ENCODE measurements at places on chromosomes 12 and 14.

- DNase-seq, result no peak
Measured at GRCh38 chr14:100547633-100548294, 39.5 kb downstream of the BEGAIN start.

GRCh38 chr12:120710805-120711296 lies 593 bp downstream of the UNC119B start:
- no peak for DNase-seq

DNA sequence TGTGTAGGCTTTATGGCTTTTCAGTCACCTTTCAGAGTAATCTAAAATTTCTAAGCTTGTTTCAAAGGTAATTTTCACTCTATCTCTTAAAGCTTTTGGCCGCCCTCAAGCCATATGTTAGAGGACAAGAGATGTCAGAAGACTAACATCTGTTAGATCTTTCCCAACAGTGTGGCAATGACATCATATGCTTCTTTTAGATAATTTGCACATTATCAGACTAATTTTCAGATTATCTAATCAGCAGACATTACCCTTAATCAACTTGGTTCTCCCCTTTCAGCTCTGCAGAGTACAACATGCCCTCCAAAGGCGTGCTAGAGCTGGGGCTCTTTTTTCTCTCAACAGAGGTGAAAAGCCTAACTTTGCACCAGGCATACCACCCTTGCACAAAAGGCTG lies 207.1 kb downstream of the DPF3 start:
- DNase-seq, result no peak

DNA sequence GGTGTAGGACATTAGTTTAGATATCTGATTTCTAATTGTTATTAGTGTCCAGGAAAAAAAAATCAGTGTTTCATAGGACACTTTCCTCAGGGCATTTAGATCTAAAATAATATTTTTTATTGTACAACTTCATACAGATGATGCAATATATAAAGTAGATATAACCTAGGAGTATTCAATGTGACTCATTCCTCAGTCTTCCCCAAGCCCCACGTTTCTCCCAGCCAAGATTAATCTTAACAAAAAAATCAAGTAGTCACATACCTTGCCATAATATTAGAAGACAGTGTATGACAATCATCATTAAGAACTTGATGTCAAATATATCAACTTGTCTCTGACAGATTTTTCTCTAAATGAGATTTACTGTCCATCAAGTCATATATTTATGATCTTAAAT lies 37.1 kb downstream of the PPFIA2 start:
- DNase-seq, result no peak

DNA sequence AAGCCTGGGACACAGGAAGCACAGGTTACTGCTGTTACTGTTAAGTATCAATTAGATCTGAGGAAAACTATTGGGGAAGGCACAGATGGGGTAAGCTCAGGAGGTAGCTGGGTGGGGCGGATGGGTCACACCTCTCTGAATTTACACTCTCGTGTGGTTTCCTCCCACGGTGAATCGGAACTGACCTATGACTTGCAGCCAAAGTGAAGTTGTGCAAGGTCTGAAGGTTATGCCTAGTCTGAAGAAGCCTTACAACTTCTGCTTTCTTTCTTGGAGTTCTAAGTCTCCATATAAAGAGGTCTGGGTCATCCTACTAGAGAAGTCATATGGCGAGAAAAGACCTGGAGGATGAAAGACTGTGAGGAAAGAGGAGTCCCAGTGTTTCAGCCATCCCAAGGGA lies 25.6 kb upstream of the GPATCH2L start:
- DNase-seq, result no peak
